Stimulated activated CD4-positive, alpha-beta T cell treated with anti-CD3 and anti-CD28 coated beads, Interleukin-15, amount 100 ng/mL, for 1 hour (primary cell): ENCODE measurements at places on chromosomes 7 and 10.

GRCh38 chr10:67794909-67795460 is 43.0 kb downstream of the DNAJC12 start:
- DNase-seq: no peak

DNA sequence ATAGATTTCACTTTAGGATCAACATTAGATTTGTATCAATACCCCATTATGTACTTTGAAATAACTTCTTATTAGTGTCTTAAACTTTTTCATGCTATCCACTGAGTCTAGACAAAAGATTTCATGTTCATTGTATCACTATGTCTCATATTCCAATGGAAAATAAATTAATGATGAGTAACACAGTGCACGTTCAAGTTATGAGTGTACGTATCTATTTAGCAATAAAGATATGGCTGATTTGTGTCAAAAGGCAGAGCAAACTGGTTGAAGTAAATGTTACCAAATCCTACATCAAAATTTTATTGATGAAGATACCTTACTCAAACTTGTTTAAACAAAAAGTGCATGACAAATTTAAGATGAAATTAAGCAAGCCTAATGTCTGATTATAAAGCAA is 102.4 kb downstream of the SEMA3E start:
- no peak for DNase-seq

GRCh38 chr7:155942226-155942950 is 130.1 kb upstream of the SHH start:
- DNase-seq: no peak

DNA sequence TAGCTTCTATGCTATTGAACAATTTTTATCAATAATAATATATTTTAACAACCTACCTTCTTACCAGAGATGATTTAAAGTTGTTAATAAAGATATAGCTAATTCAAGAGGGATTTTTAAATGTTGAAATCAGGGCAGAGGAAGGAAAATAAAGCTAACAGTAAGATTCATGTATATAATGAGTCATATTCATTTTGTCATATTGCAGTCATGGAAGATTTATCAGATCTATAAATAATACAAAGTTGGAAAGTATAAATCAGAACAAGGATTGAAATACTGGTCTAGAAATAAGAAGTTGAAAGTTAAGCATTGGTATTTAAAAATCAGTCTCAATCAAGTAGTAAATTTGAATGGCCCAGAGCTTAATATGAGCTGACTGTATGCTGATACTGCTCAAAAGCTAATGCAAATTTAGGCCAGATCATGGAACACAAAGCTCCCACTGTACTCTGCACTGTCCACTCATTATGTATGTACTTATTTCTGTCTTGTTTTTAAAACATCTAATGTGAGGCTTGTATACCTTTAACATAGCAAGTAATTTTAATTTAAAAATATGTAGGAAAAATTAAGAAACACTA is 196.9 kb downstream of the ZEB1 start:
- no peak for DNase-seq

- DNase-seq: no peak
Measured at GRCh38 chr10:75407224-75407712, 5.7 kb upstream of the ZNF503 start.

- DNase-seq: no peak
Measured at GRCh38 chr7:3197567-3198213, 103.4 kb upstream of the SDK1 start.

DNA sequence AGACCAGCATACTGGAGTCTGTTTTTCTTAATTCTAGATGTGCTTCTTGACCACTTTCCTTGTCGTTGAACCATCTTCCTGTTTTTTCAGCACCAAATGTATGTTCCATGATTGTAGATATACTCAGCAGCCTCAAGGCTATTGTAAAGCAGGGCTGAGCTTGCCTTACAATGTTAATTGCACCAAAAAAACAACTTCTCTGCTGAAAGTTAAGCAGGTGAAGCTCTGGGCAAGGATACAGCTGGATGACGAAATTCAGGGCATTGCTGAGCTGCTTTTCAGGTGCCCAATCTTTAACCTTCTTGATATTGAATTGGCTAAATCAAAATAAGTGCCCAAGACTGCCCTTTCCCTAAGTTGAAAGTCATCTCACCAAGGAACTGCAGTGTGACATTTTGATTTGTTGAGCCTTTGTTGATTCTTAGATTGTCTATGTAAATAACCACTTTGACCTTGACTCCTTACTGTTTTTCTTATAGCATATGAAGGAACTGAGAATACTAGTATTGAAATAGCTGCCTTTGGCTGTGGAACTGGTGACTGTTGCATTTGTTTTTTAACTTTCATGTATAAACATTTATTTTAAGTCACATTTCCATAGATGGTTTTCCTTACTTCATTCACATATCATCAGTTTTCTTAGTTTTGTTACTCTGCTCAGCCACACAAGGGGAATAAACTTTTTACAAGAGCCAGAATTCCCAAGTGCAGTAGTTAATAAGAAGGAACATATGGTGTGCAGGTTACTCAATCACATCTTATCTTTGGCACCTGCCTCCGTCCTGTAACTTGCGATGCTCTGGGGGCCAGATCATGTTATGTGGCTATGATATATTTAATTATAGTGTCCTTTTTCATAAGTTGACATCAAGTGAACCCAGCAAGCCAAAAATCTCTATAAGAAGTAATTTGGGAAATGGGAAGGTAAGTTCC is 3.1 kb downstream of the AHCYL2 start:
- DNase-seq: no peak

- no peak for DNase-seq
Measured at GRCh38 chr10:30502266-30503060, 68.5 kb downstream of the MAP3K8 start.

GRCh38 chr10:123139521-123140163 is 3.9 kb downstream of the HMX3 start:
- no peak for DNase-seq

DNA sequence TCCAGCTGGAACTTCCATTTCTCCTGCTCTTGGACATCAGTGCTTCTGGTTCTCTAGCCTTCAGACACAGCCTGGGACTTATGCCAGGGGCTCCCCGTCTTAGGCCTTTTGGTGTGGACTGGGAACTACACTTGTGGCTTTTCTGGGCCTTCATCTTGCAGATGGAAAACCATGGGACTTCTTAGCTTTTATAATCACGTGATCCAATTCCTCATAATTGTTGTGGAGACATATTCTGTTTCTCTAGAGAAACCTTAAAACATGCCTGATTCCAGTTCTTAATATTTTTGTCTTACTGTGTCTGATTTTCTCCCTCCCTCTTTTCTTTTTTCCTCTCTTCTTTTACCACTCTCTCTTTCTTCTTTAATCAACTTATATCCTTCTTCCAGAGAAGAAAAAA is 224.2 kb upstream of the FOXP2 start:
- no peak for DNase-seq

DNA sequence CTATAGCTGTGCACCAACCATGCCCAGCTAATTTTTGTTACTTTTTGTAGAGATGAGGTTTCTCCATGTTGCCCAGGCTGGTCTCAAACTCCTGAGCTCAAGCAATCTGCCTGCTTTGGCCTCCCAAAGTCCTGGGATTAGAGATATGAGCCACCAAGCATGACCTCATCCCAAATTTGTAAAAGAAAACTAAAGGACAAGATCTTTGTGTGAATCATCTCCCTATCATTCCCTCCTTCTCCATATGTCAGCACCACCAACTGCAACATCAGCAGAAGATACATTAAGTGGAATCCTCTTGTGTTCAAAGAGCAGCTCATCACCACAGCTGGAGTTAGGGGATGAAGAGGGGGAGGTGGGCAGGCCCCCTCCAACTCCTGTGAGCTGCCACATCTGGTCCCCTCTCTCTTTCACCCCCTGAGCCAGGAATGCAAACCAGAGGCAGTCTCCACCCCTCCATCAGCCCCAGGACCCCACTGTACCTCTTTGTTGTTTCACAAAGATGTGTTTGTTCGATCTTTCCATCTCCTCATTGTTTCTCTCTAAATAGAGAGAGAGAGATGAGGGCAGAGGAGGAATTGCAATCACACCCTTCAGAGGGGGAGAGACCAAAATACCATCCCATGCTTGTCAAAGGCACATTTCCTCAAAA is 47.3 kb upstream of the PIP4K2A start:
- DNase-seq: no peak

GRCh38 chr7:47551668-47552440 is 30.1 kb downstream of the TNS3 start:
- DNase-seq: no peak

GRCh38 chr10:80460399-80461207 is 6.5 kb downstream of the TSPAN14 start:
- DNase-seq: no peak

- DNase-seq: no peak
Measured at GRCh38 chr7:18975276-18975675, 142.2 kb downstream of the TWIST1 start.

GRCh38 chr10:63899673-63900300 is 378.6 kb downstream of the REEP3 start:
- DNase-seq: no peak

DNA sequence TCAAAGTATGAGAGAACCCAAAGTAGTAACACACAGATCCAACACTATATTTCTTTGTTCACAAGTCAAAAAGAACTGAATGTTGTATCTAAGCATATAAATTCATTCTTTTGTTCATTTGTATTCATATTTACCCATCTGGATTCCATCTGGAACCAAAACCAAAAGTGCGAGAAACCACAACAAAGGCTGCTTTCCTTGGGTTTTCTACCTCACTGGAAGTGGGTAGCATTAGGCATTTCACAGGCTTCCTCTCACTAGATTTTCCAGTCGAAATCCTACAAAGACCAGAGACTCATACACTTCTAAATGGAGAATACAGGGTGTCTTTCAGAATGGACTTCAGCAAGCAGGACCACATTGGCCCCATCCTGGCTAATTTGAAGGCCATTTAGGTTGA is 109.8 kb upstream of the WNT16 start:
- no peak for DNase-seq

DNA sequence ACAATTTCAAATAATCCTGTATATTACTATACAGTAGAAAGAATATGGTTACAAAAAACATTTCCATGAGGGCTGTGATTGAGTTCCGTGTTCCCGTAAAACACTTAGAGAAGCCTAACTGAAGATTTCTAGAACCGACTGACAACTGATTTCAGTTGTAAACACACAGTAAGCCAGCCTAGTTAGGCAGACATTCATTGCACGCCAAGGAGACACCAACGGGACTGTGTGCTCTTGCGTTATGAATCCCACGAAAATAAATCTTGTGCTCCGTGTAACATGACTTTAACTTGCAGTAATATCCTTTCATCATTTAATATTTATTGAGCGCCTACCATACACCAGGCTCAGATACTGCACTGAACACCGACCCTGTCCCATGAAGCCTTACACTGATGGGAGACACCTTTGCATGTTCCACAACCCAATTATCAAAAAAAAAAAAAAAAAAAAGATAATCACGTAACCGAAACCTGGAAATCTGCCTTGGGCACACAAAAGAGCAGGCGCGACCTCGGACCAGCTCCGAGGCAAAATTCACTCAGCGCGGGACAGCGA is 420 bp upstream of the KLHL7 start:
- no peak for DNase-seq

- DNase-seq: no peak
Measured at GRCh38 chr10:43853369-43853768, 204.7 kb upstream of the ZNF32 start.

DNA sequence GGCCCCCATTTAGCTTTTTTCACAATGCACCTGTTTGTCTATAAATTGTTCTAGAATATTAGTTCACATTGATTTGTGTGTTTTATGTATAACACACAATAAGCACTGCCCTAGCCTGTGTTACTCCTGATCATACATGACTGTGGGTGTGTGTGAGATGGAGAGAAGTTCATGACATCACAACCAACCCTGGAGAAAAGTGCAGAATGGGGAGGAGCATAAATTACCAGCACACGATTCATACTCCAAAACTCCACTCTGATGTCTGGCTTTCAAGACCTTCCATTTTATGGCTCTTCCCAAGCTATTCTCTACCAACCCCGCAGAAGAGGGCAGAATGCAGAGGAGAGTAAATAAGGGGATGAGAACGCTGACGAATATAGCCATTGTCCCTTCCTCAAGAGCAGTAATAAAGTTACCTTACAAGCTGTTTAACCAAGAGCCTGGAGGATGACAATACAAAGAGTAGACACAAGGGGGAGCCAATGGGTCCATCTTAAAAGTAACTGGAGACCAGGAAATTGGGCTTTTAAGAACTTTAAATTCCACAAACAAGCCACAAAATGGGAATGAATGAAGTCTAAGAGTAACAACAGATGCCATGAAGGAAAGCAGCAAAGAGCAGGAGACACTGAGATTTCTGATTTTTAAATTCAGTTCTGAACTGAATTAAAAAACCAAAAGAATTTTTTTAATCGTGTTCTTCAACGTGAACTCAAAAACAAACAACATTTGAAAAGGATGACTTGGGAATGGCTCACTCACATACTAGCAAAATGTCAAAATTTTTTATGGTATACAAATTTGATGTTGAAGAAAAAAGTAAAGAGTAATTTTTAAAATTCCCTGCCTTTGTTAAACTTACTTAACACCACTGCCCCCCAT is 159.6 kb downstream of the PARD3 start:
- no peak for DNase-seq

GRCh38 chr10:49151025-49151445 is 17.2 kb upstream of the FAM170B start:
- DNase-seq: no peak

- no peak for DNase-seq
Measured at GRCh38 chr7:116582806-116583444, 58.1 kb downstream of the CAV1 start.

GRCh38 chr10:70733051-70733450 is 52.1 kb downstream of the TBATA start:
- DNase-seq: no peak

GRCh38 chr7:45238806-45239205 is 81.2 kb downstream of the RAMP3 start:
- no peak for DNase-seq

- DNase-seq: no peak
Measured at GRCh38 chr7:90303241-90303640, 17.9 kb downstream of the FAM237B start.

GRCh38 chr10:116470768-116471415 is 43.2 kb downstream of the PNLIPRP3 start:
- no peak for DNase-seq

- no peak for DNase-seq
Measured at GRCh38 chr7:27116962-27117886, 13.3 kb downstream of the HOXA4 start.
